ENCODE measurements at places on chromosomes 5 and 9. TPM values are rescaled to one million over a fixed set of nuclear protein-coding genes. Genes with fewer than 3 reads are reported as not detected.
A peak's percentile ranks its signal among the peaks of the same experiment; 100 is the strongest.

GRCh38 chr9:4507306-4508130, 17.2 kb downstream of the SLC1A1 start:
- no peak for DNase-seq

- DNase-seq, result no peak
Observed at GRCh38 chr5:145375521-145375920, 459.6 kb downstream of the PRELID2 start.

The SLC22A4 gene
- 4.0 TPM for polyA plus RNA-seq

GRCh38 chr5:14217587-14217986, 74.4 kb downstream of the TRIO start:
- no peak for DNase-seq

DNA sequence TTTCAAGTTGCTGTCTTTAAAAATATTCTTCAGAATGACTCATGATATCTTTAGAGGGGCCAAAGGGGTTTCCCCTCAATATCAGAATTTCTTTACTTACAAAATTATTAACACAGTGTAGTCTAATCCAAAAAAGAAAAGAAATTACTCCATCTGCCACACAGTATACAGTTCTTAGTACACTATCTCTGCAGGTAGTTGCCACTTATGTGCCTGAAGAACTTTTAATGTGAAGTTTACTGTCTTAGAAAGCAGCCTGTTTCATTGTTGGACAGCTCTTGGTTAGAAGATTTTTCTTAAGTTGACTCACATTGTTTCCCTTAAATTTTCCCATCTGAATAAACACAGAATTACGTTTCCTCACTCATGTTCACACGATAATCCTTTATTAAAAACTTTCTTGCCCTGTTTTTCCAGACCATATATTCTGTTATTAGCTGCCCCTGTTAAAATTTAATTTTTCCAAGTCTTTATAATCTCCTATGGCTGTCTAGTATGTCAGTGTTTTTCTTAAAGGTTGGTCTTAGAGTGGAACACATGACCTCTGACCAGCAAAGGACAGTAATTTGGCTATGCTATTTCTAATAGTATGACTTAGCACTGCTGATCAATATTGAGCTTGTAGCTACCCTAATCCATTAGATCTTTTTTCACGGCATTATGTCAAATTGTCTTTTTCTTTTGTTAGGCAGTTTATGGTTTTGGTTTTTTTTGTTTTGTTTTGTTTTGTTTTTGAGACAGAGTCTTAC, 21.8 kb upstream of the FKTN start:
- DNase-seq, result no peak

DNA sequence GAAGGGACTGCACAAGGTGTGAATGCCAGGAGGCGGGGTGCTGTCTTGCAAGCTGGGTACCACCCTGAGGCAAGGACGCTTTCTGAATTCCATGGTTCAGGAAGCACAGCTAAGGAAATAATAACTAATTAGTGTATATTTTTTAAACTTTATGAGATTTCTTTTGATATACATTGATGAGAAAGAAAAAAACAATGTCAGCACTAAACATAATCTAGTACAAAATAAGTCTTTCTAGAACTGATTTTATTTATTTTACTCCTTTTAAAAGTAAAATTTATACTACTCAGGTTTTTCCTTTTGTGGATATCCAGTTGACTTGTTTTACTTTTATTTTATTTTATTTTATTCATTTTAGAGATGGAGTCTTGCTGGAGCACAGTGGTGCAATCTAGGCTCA, 3.6 kb downstream of the DNAJC21 start:
- no peak for DNase-seq

DNA sequence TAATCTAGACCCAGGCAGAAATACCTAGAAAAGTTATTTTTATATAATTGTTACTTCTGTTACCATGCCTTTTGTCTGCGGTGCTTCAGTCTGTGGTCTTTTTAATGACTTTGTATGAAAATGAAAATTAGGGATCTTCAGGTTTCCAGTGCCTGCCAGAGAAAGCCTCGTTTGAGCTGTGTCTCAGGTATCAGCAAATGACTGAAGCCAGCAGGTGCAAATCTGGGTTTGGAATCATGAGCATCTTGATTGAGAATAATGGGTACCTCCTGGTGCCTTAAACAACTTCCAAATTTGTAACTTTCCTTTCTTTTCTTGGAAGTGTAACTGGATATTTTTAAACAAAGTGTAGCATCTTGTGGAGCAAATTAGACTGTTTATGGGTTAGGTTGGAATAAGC, 4.3 kb downstream of the ZBTB34 start:
- DNase-seq, result no peak

- DNase-seq, result no peak
Observed at GRCh38 chr9:112789891-112790774, 39.6 kb downstream of the SNX30 start.

The LECT2 gene
- polyA plus RNA-seq, result 0.19 TPM

DNA sequence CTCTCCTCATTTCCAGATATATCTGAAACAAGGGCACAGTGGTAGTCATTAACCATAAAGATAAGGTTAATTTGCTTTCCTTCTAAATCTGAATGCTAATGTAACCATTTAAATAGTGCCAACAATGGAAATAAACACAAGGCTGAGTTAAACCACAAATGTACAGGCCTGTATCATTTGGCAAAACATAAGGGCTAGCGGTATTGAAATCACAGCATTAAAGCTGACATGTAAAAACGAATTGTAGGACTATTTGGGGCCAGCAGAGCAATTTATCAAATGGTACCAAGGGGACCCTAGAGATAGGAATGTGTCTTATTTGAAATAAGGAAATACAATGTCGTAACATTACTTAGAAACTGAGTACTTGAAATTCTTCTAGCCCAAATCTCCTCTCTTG, 247.5 kb upstream of the RPS23 start:
- no peak for DNase-seq

The TNC gene
- polyA plus RNA-seq, result 43.4 TPM

DNA sequence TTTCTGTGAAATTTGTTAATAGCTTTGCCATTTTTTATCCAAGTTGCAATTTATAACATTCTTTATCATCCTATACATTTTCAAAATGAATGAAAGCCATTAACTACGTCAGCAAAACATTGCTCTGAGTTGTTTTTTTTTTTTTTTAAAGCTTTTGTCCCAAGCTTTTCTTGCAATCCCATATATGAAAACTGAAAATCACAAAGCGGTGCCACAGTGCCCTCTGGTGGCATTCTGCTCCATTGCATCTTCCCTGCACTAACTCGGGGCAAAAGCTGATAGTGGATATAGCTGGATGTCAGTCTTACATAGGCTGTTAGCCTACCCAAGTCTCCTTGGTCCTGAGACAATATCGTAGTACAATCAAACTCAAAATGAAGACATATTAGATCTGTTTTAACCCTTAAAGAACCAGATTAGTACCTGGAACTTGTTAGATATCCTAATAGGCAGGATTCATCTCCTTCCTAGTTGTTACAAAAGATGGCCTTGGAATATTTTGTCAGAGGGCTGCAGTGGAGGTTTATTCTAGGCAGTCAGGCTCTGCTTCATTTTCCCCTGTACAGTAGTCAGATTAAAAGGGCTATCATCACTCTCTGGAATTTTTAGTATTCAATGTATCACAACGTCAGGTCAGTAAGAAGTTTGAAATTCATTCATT, 669.9 kb downstream of the PTPRD start:
- peak; percentile 17 for DNase-seq

DNA sequence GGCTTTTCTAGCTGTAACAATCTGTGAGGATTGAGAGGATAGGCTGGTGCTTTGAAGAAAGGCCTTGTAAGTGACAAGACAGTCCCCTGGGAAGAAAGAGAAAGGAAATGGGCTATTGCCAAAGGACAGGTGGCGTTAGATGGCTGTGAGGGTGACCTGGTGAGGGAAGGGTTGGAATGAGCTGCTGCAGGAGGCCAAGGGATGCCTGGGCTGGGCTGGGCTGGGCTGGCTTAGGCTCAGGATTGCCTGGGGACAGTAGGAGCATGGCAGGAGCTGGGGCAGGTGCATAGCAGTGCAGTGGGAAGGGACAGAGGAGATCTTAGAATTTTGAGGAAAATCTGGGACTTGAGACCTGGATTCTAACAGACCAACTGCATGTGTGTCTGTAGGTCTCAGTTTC, 9.7 kb upstream of the MYOZ3 start:
- no peak for DNase-seq

The SKP2 gene
- polyA plus RNA-seq, result 44.9 TPM

The HCN1 gene
- 3.1 TPM for polyA plus RNA-seq

DNA sequence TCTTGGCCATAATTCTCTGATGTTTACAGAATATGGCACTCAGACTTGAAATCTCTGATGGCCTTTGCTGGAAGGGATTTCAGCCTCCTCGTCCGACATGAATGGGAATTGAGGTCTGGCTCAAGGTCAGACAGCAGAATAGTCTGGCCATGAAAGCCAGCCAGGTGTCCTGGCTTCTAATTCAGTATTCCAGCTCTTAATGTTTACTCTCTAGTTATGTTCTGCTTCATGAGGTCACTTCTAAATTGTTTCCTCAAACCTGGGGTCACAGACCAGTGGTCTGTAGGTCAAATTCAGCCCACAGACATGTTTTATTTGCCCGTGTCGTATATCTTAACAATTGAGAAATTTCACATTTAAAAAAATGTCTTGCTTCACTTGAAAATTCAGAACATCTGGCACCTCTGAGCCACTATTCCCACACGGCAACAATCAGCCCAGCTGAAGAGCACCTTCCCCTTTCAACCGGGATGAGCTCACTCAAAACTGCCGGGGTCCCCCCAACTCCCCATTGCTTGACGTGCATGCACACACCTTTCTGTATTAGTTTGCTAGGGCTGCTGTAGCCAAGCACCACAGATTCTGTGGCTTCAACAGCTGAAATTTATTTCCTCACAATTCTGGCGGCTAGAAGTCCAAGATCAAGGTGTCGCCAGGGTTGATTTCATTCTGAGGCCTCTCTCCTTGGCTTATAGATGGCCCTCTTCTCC, 243.5 kb downstream of the ENC1 start:
- DNase-seq, result no peak

The PCDHGA4 gene
- polyA plus RNA-seq, result 1.0 TPM

DNA sequence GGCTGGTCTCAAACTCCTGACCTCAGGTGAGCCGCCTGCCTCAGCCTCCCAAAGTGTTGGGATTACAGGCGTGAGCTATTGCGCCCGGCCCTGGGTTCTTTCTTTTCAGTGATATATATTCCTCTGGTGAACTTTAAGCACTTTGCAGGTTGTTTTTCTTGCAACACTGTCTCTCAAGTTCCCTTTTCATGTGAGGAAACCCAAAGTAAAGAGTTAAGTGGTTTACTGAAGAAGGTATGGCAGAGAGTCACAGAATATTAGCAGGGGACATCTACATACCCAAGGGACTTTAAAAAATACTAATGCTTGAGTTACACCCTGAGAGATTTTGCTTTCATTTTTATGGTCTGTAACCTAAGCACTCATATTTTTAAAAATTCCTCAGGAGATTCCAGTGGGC, 6.7 kb upstream of the GAPT start:
- no peak for DNase-seq

The ARHGEF28 gene
- polyA plus RNA-seq, result 2.7 TPM

DNA sequence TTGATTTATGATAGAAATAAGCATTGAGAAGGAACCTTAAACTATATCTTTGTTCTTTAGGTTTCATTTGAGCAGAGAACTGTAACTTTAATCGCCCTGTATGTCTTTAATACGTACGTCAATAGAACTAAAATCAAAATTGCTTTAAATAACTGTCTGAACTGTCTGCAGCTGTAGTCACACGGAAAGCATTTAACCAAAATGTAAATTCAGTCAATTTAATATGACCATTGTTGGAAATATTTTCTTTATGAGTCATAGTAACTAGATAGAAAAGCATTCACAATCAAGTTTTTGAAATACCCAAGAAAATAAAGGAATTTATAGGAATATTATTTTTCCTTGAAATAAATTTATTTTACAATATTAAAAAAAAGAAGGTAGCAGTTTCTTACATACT, 157.1 kb upstream of the CDH6 start:
- DNase-seq, result no peak

The B4GALT7 gene
- 17.8 TPM for polyA plus RNA-seq

The FGF10 gene
- polyA plus RNA-seq, result 4.5 TPM

DNA sequence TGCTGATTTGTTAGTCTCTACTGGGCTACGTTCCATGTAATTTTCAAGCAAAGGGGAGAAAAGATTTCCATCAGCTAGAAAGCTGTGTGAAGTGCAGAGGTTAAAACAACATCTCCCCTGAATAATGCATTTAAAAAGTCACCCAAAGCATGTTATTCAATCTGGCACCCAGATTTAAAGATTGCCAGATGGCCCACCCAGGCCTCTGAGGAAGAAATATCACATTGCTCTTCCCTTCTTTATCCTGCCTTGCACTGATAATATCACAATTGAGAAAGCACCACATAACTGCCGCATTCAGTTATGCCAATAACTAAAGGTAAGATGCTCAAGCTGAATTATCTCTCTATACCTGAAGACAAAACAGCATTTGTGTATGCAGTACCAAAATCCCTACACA, 119.4 kb upstream of the PUM3 start:
- DNase-seq, result no peak

The SLC36A3 gene
- polyA plus RNA-seq, result not detected

DNA sequence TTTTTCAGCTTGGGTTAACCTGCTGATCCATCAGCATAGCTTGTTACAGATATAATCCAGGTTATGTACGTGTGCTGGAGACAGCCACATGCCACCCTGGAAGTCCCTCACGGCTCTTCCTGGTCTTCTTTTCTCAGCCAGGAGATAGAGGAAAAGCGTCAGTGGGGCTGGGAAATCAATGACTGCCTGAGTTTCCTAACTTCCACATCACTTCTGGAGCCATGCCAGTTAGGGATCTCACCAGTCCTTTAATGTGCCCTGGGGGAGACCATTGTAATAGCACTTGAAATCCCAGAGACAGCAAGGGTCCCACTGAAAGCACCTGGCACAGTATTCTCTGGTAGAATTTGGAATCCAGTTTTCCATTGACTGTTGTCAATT, 29.2 kb downstream of the ANXA2R start:
- DNase-seq, result no peak

DNA sequence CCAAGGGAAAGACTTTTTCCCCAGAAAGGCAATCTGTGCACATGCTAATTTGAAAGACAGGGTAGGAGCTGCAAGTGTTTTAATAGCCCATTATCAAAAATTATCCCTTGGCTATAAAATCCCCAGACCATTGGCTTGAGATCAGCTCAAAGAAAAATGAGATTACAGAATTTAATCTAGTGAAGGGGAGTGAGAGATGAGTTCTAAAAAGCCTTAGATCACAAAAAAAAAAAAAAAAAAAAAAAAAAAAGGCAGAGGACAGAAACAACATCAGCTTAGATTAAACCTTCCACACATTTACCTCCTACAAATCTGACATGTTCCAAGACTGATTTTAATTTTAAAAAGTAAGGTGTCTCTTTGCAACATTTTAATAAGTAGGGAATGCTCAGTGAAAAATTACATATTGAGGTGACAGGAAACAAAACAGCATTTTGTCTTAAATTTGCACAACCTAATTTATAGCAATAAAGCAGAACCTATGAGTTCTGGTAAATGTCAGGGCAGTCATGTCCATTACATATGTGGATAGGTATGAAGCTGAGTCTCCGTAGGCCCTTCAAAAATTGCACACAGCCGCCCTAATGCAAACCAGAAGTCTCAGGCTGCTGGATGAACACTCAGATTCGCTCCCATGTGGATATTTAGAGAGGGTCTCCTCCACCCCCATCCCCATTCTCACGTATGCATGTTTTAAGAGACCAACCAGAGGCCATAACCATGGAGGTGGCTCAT, 43.4 kb downstream of the NFIB start:
- DNase-seq, result peak; percentile 76
